Transverse colon (tissue), 4 donors: ENCODE measurements at places on chromosomes 12 and 14. TPM values are rescaled to one million over a fixed set of nuclear protein-coding genes. Genes with fewer than 3 reads are reported as not detected.

The C1QL4 gene
- total RNA-seq, result not detected

DNA sequence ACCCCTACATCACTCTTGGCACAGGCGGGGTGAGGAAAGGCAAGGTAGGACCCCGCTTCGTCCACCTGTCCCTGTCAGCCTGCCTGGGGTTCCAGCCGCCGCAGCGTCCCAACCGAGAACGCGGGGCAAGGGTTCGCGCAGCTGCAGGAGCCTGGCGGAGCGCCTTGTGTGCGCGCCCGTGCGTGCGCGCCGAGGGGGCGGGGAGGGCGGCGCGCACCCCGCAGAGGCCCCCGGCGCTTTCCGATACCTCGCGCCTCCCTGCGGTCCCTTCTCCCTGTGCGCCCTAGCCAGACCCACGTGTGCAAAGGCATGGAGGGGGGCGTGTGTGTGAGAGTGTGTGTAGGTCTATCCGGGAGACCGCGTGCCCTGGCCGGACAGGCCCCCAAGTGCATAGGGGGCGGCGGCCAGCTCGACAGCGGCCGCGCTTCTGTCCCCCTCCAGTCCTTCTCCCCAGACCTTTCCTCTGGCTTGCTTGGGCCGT is 122.4 kb downstream of the TSPAN9 start:
- peaks cover 45% of the 10 kb centered on the region for H3K27me3 ChIP-seq
- peak overlapping the region; percentile 24 for H3K4me3 ChIP-seq
- no peak overlapping the region for H3K27ac ChIP-seq
- H3K36me3 ChIP-seq, result no peaks in the 10 kb centered on the region
- DNase-seq, result no peak

The CLEC9A gene
- total RNA-seq, result not detected

DNA sequence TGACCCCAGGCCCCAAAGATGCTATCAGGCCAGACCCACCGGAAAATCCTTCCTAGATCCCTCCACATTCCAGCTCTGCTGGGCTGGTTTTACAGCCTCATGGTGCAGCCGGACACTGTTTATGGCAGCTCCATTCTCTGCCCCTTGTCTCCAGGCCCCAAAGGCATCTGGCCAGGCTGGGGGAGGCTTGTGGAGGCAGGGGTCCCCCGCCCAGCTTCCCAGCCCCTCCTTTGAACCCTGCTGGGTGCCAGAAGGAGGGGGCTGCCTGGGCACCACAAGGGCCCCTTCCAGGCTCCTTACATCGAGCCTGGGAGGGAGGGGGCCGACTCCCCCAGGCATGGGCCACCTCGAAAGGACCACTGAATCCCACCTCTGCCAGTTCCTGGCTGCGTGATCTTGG is 19.8 kb upstream of the SMUG1 start:
- H3K27me3 ChIP-seq, result peaks cover 94% of the 10 kb centered on the region
- H3K36me3 ChIP-seq, result no peaks in the 10 kb centered on the region
- no peak overlapping the region for H3K27ac ChIP-seq
- H3K4me3 ChIP-seq, result no peak overlapping the region

DNA sequence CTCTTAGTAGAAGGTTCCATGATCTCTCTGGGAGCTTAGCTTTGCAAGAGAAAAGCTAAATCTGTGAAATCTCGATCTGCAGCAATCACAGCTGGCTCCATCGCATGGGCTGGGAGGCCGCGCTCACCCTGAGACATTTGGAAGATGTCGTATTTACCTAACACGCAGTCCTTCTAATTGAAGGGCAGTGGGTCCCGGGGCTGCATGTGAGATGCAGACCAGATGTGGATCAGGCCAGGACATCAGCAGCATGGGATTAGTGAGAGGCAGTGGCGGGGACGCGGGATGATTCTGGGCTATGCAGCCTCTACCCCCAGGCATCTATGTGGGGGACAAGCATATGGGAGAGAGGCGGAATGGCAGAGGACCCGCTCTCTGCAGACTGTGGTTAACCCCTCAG is 312.4 kb upstream of the RTL1 start:
- no peak overlapping the region for H3K4me3 ChIP-seq
- peak; percentile 3 for DNase-seq
- no peak overlapping the region for H3K27ac ChIP-seq
- no peaks in the 10 kb centered on the region for H3K4me1 ChIP-seq

GRCh38 chr12:88923631-88924030 is 343.4 kb upstream of the KITLG start:
- no peaks in the 10 kb centered on the region for H3K36me3 ChIP-seq
- no peak for DNase-seq
- H3K27me3 ChIP-seq, result no peaks in the 10 kb centered on the region
- no peak overlapping the region for H3K27ac ChIP-seq

GRCh38 chr14:38839694-38840365 is 263.2 kb downstream of the SEC23A start:
- H3K36me3 ChIP-seq, result no peaks in the 10 kb centered on the region
- H3K27ac ChIP-seq, result peak overlapping the region; percentile 47
- peaks cover 9% of the 10 kb centered on the region for H3K4me1 ChIP-seq
- H3K4me3 ChIP-seq, result no peak overlapping the region

The RTN1 gene
- 4.6 TPM for total RNA-seq

- peak overlapping the region; percentile 95 for H3K27ac ChIP-seq
- DNase-seq, result no peak
- H3K27me3 ChIP-seq, result no peaks in the 10 kb centered on the region
- H3K4me1 ChIP-seq, result peaks cover 51% of the 10 kb centered on the region
Observed at GRCh38 chr12:109458086-109458485, 19.0 kb downstream of the KCTD10 start.
